ENCODE measurements at places on chromosomes 3 and 15.

GRCh38 chr3:141093971-141094684, 43.0 kb downstream of the SPSB4 start:
- DNase-seq = peak; percentile 16

DNA sequence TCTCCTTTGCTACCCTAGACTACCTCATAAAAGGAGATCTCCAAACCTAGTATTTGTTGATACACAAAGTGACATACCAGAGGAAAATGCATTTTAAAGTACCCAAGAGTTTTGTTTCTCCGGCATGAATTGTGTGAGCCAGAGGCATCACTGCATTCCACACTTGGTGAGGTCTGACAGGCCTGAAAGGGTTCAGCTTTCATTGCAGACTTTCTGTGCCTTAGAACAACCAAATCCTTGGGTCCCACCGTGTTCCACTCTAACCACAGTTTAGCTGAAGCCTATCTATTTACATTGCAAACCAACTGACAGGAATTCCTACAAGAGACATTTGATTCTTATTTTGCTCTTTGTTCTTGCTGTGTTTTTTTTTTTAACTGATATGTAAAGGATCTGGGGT, 21.0 kb upstream of the EID1 start:
- DNase-seq = peak; percentile 85

GRCh38 chr15:92571824-92572223, 83.8 kb downstream of the FAM174B start:
- DNase-seq = no peak

GRCh38 chr15:34893967-34894366, 75.6 kb downstream of the AQR start:
- no peak for DNase-seq

GRCh38 chr15:68614286-68615035, 35.7 kb downstream of the CORO2B start:
- DNase-seq = no peak

DNA sequence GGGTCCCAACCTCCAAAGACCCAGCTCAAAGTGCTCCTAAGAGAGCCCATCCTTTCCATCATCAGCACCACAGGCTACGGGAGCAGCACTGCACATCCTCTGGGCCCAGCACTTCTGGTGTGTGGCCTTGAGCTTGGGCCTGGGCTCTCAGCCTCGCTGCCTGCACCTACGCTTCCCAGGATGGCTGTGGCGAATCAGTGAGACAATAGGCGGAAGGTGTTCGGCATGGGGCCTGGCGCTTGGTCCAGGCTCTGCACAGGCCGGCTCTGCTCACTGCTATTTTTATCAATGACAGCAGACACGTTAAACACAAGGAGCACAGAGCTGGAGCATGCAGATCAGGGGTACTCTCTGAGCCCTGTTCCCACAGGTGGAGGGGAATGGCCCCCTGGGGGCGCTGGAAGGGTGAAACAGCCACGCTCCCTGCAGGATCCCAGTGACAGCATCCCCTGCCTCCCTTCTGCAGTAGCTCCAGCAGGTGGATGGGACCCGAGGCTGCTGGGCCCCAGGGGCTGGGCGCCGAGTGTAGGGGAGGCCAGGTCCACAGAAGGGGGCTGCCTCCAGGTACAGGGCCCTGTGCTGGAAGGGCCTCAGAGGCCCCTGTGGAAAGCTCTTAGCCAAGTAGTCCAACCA, 90.0 kb upstream of the RPL32 start:
- no peak for DNase-seq

- DNase-seq = no peak
Measured at GRCh38 chr3:142602619-142603385, 6.6 kb downstream of the PLS1 start.

GRCh38 chr3:10374311-10374710, 53.4 kb upstream of the SEC13 start:
- DNase-seq = no peak

DNA sequence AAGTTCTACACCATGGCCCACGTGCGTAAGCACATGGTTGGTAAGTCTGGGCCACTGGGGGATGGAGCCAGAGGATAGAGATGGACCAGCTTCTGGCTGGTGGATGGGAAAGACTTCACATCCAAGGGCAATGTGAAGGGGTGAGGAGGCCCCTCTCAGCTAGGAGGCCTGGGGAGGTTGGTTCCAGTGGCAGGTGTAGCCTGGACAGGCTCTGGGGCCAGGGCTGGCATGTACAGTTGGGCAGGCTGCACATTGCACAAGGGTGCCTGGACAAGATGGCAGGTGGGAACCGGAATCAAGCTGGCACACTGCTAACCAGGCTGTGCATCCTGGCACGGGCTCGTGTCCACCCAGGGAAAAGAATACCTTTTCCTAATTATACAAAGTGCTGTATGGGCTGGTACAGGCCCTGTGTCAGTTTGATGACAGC, 8.1 kb downstream of the ZBTB47 start:
- DNase-seq = no peak

GRCh38 chr15:40937762-40938535, 8.8 kb downstream of the DLL4 start:
- DNase-seq = no peak

DNA sequence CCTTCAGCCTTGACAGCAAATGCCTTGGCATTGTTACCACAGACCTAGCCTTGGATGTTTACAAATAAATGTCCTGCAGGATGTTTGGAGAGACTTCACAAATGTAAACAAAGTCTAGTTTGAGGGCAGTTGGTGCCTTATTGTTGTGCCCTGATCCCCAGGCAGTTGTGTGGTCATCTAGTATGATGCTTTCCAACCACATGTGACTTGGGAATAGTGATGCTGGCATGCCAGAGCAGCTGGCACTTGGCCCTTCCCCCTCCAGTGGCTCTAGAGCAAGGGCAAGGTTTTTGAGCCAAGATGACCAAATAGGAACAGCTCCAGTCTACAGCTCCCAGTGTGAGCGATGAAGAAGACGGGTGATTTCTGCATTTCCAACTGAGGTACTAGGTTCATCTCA, 258.2 kb downstream of the ADAMTS17 start:
- DNase-seq = no peak

DNA sequence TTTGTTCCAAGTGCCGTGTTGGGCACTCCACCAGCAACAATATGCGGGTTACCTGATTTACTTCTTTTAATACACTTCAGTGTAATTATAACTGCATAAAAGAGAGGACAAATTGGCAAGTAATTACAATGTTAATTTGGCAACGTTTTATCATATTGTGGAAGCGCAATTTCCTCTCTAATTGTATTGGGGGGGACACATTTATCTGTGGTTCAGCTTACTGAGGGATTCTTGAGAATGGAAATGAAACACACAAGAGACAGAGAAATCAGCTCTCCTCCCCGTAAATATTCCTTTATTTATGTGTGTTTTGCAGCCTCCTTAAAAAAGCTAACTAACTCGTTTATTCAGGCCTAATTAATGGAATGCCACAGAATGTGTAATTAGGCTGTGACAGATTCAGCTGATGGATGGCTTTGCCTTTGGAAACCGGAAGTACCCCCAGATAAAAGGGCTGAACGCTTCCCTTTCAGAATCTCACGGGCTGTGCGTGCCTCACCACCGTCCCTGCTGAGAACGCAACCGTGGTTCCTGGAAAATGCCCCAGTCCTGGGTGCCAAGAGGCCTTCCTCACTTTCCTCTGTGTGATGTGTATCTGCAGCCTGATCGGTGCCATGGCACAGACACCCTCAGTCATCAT, 247.1 kb upstream of the ST8SIA2 start:
- no peak for DNase-seq

GRCh38 chr3:101896083-101896757, 46.9 kb downstream of the NFKBIZ start:
- no peak for DNase-seq

- DNase-seq = no peak
Measured at GRCh38 chr3:151203051-151203420, at the start of gene GPR171. Gene GPR171 (minus strand): TSS chr3:151203216. CDS start chr3:151199386, 3,830 bp downstream.

GRCh38 chr15:31338318-31338878, 11.8 kb downstream of the KLF13 start:
- no peak for DNase-seq

- DNase-seq = no peak
Measured at GRCh38 chr3:189570916-189571315, 60.3 kb upstream of the TP63 start.

GRCh38 chr3:52546111-52546901, 9.9 kb downstream of the UQCC5 start:
- DNase-seq = no peak

DNA sequence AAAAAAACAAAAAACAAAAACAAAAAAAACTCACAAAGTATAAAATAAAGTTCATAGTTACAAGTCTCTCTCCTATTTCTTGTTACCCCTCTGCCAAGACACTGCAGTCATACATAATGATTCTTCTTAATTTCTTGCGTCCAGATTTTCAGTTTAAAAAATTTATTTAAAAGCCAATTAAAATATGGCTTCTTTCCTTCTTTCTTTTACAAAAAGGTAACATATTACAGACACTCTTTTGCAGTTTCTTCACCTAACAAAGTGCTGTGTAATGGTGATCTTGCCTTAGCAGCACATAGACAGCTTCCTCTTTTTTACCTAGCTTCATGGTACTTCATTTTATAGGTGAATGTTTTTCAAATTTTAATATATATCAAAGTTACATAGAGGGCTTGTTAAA, 136.1 kb upstream of the SGO1 start:
- no peak for DNase-seq

DNA sequence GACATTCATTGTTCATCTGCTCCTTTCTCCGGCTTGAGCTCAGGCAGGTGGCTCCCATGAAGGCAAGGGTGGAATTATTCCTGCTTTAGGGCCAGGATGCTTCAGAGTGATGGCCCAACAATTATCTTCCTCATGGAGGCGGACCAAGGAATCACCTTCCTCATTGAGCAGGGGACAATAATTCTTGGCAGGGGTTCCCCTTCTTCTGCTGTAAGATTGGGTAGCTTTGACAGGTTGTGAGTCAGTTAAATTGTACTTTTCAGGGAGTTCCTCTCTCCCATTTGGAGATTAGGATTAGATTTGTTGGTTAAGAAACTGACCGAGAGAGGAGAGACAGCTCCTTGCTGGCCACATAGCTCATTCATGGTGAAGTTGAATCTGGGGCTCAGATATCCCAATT, 31.4 kb upstream of the CD47 start:
- DNase-seq = no peak

DNA sequence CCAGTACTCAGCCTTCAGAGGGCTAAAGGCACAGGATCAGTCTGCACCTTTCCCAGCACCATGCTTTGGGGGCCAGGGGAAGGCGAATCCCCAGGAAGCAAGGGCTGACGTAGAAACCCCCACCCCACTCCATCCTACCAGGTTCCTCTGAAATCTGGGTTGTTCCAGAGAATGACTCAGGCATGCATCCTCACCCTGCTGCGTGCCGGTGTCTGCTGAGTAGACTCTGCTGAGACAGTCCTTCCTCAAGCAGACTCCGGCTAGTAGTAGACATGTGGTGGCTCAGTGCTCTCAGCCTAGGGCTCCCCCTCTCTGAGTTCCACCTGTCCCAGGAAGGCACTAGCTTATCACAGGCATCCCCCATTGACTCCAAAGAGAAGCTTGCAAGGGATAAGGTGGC, 9.0 kb downstream of the TMEM43 start:
- DNase-seq = no peak
